ENCODE measurements at places on chromosomes 4 and X. TPM values are rescaled to one million over a fixed set of nuclear protein-coding genes. Genes with fewer than 3 reads are reported as not detected.
A peak's percentile ranks its signal among the peaks of the same experiment; 100 is the strongest.

DNA sequence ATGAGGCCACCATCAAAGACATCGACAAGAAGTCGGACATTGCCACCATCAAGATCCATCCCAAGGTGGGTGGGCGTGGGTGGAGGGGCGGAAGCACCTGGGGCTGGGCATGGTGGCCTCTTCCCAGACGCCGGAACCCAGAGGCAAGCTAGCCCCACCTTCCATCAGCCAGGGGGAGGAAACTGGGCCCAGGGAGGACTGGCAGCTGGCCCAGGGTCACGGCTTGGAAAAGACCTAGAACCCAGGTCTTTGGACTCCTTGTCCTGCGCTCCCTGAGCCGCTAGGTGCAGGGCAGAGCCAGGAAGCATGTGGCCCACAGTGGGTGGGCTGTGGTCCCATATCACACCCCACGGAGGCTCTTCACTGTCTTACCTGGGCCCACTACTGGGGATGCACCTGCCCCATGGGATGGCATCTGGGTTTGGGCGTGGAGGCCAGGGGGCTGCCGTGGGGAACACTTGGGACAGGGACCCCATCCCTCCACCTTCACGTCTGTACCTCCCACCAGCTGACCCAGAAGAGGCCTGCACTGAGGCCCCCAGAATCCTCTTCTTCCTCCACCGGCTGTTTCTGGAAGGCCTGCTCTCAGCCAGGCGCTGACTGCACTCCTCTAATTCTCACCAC is 17.3 kb downstream of the HTRA3 start:
- peak; percentile 27 for DNase-seq

DNA sequence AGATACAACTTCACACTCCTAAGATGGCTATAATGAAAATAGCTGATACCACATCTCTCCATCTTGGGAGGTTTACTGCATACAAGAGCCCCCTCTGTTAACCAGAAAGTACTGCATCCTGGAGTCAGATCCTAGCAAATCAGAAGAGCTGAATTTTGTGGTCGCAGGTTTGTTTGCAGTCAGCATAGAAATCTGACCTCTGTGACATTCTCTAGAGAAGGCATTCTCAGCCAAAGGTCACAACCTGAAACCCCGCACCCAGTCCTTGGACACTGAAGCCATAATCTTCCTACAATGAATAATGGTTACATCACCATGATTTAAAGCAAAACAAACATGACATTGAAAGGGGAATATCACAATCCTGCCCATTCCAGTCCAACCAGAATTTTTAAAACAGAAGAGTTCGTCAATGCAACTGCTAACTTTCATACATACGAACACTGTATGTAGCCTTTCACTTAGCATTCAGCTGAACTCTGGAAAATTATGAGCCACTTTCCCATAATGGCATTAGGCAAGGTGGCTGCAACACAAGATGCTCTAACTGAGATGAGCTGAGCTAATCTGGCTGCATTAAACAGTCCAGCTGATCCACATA is 17.6 kb downstream of the HS6ST2 start:
- DNase-seq, result no peak

DNA sequence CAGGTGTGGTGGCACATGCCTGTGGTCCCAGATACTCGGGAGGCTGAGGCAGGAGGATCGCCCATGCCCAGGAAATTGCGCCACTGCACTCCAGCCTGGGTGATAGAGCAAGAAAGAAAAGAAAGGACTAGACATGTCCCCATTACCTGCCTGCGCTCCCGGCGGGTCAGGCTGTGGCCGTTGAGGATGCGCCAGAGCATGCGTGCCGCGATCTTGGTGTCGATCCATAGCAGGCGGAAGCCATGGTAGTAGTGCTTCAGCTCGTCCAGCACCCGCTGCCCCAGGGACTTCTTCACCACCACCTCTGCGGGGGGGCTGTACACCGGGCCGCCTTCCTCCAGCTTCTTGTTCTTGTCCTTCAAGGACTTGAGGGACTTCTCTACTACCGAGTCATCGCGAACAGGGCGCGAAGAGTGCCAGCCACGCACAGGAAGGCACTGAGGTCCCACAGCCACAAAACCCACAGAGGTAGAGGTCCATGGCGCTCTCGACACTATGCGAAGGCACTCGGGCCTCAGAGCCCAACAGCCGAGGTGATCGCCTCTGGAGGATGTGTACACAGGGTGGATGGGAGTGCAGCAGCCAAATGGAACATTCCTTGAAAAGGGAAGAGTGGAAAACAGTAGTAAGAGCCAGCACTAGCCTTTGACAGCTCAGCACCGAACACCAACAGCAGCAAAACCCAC is 14.6 kb downstream of the LETM1 start:
- DNase-seq, result no peak

DNA sequence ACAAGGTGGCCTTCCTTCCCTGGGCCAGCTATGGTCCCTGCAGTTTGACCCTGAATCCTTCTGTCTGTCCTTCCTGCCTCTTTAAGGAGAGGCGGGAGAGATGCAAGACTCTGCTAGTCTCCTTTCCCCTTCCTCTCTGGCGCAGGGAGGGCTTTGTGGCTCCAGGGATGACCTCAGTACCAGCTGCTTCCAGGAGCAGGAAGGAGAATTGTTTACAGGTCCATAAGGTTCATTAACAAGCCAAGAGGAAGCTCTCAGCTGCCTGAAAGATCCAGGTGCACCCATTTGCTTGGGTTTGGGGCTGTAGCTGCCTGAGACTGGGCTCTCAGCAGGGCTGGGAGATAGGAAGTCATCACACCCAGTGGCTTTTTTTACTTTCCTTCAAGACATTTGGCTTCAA is 4.0 kb upstream of the FATE1 start:
- no peak for DNase-seq

DCAF4L1 gene
- polyA plus RNA-seq, result 0.28 TPM

DNA sequence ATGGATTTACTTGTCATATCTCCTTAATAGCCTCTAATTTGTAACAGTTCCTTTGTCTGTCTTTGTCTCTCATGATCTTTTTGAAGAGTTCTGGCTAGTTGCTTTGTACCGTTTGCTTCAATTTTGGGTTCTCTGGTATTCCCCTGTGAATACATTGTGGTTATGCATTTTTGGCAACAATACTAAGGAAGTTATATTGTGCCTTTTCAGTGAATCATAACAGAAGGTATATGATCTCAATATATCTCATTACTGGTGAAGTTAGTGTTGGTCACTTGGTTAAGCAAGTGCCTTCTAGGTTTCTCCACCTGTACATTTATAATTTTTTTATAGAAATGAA is 48.6 kb downstream of the DCLK2 start:
- DNase-seq, result no peak

DNA sequence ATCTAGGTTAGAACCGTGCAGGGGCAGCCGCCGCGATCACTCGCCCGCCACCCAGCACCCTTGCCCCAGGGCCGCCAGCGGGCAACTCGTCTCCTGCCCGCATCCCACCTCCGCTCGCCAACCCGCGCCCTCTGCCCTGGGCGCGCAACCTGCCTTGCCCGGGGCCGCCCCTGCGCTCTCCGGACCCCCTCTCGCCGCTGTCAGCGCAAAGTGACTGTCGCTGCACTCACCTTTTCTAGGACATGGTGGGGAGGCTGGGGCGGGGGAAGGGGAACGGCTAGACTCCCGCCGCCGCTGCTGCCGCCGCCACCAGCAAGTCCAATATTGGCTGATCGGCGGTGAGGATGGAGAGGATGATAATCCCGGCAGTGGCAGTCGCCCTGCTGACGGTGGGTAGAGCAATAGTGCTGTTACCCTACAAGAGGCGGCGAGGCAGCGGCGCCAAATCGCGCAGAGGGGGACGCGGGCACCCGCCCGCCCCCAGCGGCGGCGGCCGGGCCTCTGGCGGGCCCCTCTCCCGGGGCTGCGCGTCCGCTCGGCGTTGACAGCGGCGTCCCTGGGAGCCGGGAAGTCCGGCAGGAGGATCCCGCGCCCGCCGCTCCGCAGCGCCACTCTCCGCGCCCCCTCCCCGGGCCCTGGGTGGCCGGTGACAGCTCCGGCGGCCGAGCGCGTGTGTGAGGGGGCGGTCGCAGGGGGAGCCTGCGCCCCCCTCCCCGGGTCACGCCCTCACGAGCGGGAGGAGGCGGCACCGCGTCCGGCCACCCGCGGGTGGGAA is 2.3 kb upstream of the NR3C2 start:
- DNase-seq, result peak; percentile 79

PPP1R2C gene
- polyA plus RNA-seq, result not detected

LEF1 gene
- 5.1 TPM for polyA plus RNA-seq

DNA sequence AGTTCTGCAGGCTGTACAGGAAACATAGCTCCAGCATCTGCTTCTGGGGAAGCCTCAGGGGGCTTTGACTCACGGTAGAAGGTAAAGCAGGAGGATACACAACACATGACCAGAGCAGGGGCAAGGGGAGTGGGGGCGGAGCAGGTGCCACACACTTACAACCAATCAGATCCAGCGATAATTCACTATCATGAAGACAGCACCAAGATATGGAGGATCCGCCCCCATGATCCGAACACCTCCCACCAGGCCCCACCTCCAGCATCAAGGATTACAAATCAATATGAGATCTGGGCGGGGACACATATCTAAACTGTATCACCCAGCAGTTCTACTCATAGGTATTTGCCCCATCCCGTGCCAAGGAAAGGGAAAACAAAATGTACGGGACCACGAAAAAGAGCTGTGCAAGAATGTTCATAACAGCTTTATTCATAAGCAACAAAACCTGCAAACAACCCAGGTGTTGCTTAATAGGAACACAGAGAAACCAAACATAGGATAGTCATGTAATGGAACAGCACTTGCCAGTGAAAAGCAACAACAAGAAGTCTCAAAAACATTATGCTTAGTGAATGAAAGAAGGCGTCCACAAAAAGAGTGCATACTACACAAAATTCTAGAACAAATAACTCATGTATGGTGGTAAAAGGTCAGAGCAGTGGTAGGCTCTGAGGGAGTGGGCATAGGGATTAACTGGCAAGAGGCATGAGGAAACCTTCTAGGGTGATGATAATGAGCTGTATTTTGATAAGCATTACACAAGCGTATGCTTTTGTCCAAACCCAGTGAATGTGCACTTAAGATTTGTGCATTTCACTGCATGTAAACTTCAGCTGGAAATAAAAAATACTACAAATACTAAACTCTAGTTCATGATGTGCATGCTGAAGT is 130.9 kb upstream of the FAM9B start:
- no peak for DNase-seq

DDIT4L gene
- 15.2 TPM for polyA plus RNA-seq

DNA sequence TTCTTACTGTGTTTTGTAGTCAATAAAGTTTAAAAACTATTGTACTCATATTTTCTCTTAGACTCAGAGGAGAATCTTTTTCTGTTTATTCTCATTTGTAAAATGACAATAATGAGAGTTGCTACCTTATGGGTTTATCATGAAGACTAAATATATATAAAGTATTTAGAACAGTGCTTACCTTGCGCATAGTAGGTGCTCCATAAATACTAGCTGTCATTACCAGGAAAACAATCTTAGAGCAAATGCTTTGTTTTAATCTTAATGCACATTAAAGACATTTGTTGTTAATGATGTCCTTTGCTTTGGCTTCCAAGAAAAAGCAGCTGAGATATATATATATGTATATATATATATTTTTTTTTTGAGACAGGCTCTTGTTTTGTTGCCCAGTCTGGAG is 44.9 kb downstream of the FIP1L1 start:
- no peak for DNase-seq

KIAA1210 gene
- not detected for polyA plus RNA-seq

PAGE2 gene
- polyA plus RNA-seq, result not detected

DNA sequence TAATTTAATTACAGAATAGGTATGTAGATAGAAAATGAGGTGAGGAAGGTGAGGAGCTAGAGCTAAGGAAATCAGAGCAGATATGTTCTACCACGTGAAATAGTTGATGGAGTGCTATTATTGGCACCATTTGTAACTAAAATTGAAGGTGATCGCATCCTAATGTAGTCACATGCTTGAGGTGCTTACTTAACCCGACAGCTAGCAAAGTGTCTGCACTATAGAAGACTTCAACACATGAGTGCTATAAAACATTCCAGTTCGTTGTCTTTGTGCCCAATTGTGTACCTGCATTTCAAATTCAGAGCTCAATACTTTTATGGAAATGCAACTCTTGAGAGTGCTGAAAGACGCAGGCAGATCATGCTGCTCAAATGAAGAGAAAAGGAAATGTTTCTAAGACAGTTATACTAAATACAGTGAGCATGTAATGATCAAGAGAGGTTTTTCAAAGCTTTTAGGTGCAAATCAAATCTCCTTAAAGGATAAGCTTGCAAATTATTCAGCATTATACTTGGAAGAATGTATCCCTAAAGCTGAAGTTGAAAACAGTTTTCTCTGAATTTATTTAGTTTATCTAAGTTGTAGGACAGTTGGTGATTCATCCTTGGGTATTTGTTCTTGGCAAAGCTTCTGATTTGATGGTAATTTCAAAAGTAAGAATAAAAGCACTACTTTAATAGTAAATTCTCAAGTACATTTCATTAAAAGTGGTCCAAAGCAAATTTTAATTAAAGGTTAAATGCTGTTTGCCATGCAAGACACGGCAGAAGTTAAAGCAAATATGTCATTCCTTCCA is 223.9 kb upstream of the EPHA5 start:
- DNase-seq, result no peak

GRCh38 chrX:154369449-154370299 is 4.8 kb downstream of the FLNA start:
- peak; percentile 87 for DNase-seq

DNA sequence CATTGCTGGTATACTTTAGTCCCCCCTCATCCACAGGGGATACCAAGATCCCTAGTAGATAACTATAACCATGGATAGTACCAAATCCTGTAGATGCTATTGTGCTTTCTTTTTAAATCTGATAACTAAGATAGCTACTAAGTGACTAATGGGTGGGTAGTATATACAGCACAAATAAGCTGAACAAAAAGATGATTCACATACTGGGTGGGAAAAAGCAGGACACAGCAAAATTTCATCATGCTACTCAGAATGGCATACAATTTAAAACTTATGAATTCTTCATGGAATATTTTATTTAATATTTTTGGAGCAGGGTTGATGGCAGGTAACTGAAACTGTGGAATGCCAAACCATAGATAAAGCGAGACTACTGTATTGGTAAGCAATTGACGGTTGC is 161.6 kb downstream of the IL15 start:
- DNase-seq, result no peak

TMSB15A gene
- polyA plus RNA-seq, result 1.8 TPM

GRCh38 chrX:139795196-139795595 is 87.2 kb upstream of the MCF2 start:
- no peak for DNase-seq

GRCh38 chrX:34918856-34919255 is 23.7 kb upstream of the FAM47B start:
- no peak for DNase-seq

DNA sequence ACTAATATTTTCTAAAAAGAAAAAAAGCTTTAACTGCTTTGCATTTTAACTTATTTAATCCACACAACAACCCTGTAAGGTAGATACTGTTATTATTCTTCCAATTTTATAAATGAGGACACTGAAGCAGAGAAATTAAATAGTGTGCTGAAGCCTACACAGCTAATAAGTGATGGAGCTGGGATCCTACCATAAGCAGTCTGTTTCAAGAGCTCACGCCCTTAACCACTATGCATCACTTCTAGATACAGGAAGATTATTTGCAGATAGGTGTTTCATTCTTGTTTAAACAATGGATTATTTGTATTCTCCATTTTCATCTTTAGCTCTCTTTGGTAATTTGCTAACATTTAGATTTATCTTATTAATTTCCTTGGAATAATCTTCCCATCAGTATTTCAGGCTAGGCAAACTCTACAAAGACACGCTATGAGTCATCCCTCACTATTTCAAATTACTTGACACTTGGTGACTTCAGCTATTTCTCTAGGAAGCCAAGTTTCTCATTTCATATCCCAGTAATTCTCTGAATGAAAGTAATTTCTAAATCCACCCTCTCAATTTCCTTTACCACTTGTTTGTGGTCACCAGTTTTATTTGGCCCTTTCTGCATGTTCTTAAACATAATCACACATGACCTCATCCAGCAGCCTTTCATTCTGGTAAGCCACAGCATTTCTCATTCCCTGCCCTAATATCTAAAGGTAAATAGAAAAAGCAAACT is 67.3 kb downstream of the ASB9 start:
- DNase-seq, result no peak

PHEX gene
- 0.19 TPM for polyA plus RNA-seq

Measured in kidney (tissue), 22 donors.